GM23338 (cell line): ENCODE measurements at places on chromosomes 12 and 14. TPM values are rescaled to one million over a fixed set of nuclear protein-coding genes. Genes with fewer than 3 reads are reported as not detected.
A peak's percentile ranks its signal among the peaks of the same experiment; 100 is the strongest.

DNA sequence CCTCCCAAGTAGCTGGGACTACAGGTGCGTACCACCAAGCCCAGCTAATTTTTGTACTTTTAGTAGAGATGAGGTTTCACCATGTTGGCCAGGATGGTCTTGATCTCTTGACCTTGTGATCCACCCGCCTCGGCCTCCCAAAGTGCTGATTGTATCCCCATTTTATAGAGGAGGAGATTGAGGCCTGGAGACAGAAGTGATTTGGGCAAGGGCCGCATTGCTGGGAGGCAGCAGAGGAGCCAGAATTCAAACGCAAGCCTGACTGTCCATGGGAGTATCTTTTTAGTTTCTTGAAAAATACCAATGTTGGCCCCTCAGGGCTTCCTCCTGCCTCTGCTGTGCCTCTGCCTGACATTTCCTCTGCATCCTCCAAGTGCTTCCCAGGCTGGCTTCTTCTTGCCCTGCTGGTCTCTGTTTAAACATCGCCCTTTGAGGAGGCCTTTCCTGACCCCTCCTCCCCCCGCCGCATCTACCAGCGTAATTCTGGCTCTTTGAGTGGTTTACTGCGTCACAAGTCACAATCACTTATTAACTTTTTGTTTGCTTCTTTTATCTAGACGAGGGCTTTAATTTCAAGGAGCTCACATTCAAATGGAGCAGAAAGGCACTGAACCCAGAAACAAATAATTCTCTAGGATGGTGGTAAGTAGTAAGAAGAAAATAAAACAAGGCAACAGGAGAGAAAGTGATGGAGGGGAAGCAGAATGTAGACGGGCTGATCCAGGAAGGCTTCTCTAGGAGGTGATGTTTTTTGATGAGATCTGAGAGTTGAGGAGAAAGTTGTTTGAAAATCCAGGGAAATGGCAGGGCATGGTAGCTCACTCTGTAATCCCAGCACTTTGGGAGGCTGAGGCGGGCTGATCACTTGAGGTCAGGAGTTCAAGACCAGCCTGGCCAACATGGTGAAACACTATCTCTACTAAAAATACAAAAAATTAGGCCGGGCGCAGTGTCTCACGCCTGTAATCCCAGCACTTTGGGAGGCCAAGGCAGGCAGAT, 91.0 kb upstream of the MED13L start:
- no peak for DNase-seq
- H3K4me3 ChIP-seq: no peak overlapping the region
- no peaks in the 10 kb centered on the region for H3K4me1 ChIP-seq
- no peaks in the 10 kb centered on the region for H3K27me3 ChIP-seq
- no peak overlapping the region; the same call in 1 of the 2 replicates for H3K27ac ChIP-seq

- DNase-seq: no peak
- no peak overlapping the region for H3K27ac ChIP-seq
- H3K4me1 ChIP-seq: no peaks in the 10 kb centered on the region
- no peaks in the 10 kb centered on the region for H3K36me3 ChIP-seq
- H3K27me3 ChIP-seq: no peaks in the 10 kb centered on the region
These were observed 92.2 kb upstream of the ATF7IP start for GRCh38 chr12:14272956-14273912.

GRCh38 chr12:101794574-101794973, 36.2 kb downstream of the GNPTAB start:
- peaks cover 4% of the 10 kb centered on the region; the same call in 1 of the 2 replicates for H3K36me3 ChIP-seq
- H3K27me3 ChIP-seq: no peaks in the 10 kb centered on the region
- H3K4me1 ChIP-seq: no peaks in the 10 kb centered on the region
- no peak overlapping the region for H3K27ac ChIP-seq

Gene NUP107
- 124 and 152 TPM in 2 replicates for total RNA-seq

GRCh38 chr12:95385246-95386035, 88.5 kb upstream of the METAP2 start:
- H3K36me3 ChIP-seq: no peaks in the 10 kb centered on the region
- H3K27ac ChIP-seq: no peak overlapping the region
- H3K27me3 ChIP-seq: no peaks in the 10 kb centered on the region
- peak; percentile 12 for DNase-seq

Gene KRT3
- total RNA-seq: not detected in 2 replicates

Gene DIO3
- 0.28 TPM in 1 of 2 replicates, not detected in the other for total RNA-seq

DNA sequence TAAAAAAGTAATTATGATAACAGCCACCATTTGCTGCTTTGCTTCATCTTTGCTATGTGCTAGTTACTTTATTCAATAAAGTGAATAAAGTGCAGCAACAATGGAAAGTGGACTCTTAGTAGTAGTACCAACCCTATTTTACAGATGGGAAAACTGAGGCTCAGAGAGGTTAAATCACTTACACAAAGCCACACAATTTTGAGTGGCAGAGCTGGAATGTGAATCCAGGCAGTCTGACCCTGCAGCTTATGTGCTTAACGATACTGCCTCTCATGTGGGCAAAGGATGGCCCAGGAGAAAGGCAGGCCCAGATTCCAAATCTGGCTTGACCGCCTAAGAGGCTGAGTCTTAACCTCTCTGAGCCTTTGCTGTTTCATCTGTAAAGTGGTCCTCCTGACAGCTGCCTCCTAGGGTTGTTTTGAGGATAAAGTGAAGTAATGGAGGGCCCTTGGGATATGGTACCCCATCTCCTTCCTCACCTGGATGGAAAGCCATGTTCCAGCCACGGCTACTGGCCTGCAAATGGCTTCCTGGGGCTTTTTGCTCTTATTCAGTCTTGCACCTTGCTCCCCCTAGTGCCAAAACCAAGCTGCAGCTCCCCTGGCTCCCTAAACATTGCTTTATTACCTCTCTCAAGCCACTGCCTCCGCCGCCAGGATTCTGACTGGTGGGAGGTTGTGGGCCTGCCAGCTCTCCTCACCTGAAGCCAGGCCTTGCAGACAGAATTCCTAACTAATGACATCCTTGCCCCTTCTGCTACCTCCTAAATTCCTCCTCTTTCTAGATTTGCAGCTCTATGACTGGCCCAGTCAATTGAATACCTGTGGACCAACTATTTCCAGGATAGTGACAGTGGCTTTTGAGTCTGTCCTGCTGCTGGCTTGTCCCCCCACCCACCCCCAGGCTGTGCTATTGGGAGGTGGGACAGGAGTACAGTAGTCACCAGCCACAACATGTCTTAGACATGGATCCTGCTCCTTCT, 283.3 kb upstream of the PWP1 start:
- H3K4me1 ChIP-seq: peaks cover 20% of the 10 kb centered on the region
- H3K36me3 ChIP-seq: no peaks in the 10 kb centered on the region
- no peak overlapping the region for H3K4me3 ChIP-seq
- no peak overlapping the region for H3K27ac ChIP-seq
